Stimulated activated CD8-positive, alpha-beta memory T cell treated with anti-CD3 and anti-CD28 coated beads, Interleukin-7, amount 100 ng/mL, for 48 hours (primary cell): ENCODE measurements at places on chromosomes 3 and 15.

- no peak for DNase-seq
Observed at GRCh38 chr3:87167628-87168456, 59.3 kb upstream of the CHMP2B start.

GRCh38 chr15:29089731-29090616, 179.6 kb downstream of the NSMCE3 start:
- DNase-seq = no peak

GRCh38 chr3:52245322-52246263, at the start of gene PPM1M:
TSS of gene PPM1M (plus strand) at chr3:52245759. CDS start at chr3:52245825, 66 bp downstream.
- DNase-seq = no peak

DNA sequence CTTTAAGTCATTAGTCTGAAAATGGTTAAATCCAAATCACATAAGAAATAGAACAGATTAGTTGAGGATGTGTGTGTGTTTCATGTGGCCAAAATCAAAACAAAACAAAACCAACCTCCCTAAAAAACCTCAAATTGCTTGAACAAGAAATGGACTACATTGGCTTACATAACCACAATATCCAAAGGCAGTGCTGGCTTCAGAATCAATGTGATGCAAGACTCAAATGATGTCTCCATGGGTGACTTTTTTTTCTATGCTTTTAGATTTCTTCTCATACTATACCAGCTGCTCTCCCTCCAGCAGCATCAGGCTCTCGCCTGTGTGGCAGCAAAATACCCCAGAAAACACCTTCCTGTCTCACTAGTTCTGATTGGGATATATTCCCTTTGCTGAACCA, 36.0 kb upstream of the CMTM8 start:
- no peak for DNase-seq

DNA sequence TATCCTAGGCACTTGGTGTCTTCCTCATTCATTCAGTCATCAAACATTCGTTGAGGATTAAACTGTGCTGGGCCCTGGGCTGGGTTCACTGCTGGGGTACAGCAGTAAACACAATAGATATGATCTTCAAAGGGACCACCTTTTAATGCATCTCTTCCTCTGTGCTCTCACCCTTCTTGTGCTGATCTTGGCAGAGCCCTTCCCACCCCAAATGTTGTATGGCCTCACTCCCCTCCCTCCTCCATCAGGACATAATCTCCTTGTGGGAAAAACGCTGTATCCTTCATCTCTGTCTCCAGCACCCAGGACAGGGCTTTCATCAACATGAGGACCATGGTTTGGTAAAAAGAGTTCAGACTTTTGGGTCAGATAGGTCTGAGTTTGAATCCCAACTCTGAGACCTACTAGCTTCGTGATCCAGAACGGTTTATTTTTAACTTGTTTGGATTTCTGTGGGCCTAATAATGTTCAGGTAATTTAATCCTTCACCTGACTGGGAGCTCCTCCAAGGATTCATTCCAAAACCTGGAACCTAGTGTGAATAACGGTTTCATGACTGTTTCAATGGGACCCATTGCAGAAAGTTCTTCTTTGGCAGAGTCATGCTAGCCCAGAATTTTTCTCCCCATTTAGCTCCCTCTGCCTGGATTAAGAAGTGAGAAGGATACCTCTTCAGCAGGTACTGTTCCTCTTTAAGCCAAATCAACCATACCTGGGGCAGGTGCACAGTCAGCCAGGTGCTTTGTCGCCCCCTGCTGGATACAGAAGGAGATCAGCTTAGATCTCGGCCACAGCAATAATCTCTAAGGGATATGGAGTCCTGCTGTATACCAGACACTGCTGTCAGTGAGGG, 5.2 kb upstream of the WNT7A start:
- no peak for DNase-seq

DNA sequence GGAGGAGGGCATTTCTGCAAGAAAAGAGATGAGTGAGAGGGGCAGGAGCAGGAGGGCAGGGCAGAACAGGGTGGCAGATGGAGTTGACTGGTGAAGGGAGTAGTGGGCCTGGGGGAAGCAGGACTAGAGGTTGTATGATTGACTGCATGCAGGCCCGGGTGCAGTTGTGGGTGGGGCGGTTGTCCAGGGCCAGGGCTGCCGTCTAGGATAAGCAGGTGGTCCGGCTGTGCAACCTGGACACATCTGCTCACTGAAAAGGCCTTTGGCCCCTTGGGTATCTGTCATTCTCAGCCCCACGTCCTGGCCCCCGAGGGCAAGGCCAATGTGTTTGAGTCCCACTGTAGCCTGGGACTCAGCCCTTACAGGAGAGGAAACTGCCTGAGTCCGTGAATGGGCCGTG, 25.4 kb downstream of the ALS2CL start:
- no peak for DNase-seq

DNA sequence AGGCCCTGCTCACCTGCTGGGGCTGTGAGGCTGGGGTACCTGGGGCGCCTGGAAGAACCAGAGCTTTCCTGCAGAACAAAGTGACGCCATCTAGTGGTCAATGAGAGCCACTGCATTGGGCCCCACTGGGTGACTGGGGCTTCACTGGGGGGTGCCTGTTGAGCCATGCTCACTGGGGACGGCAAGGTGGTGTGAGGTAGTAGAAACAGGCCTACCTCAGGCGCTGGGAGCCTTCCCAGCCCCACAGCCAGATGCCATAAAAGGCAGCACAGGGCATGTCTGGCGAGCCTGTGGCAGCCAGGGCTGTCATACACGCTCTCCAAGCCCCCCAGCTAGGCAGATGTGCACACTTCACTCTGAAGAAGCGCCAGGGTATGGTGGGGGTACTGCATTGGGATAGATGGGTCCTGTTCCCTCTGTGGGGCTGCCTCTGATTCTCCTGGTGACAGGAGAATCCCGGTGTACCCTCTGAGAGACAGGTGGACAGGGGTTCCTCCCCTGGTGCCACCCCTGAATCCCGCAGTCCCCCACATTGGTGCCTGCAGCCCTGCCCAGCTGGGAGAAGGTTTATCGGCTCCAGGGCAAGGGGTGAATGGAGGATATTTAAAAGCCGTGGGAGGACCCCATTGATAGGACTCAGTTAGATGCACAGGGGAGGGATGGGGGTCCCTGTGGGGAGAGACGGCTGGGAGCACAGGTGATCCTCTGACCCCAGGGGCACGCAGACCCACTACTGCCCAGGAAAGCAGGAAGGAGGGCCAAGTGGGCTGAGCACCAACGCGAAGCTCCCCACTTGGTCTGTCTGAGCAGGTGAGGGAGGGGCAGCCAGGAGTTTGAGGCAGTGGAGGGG, 178.8 kb downstream of the NSMCE3 start:
- DNase-seq = peak; percentile 42

GRCh38 chr3:59016930-59017616, 32.8 kb downstream of the CFAP20DC start:
- no peak for DNase-seq
